ENCODE measurements at places on chromosomes 2 and 18.

DNA sequence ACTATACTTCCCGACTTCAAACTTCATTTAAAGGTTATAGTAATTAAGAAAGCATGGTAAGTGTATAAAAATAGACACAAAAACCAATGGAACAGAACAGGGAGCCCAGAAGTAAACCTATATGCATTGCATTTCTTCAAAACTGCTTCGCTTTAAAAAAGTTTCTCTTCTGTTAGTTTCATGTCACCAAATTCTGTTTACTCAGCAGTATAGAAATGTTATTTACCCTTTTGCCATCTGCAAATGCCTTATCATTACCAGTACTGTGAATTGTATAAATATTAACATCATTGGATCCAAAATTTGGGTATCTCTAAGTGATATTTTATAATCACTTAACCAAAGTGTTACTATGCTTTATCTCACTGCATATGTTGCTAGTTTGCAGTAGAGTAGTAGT, 45.9 kb upstream of the ZNF638 start:
- DNase-seq = no peak

DNA sequence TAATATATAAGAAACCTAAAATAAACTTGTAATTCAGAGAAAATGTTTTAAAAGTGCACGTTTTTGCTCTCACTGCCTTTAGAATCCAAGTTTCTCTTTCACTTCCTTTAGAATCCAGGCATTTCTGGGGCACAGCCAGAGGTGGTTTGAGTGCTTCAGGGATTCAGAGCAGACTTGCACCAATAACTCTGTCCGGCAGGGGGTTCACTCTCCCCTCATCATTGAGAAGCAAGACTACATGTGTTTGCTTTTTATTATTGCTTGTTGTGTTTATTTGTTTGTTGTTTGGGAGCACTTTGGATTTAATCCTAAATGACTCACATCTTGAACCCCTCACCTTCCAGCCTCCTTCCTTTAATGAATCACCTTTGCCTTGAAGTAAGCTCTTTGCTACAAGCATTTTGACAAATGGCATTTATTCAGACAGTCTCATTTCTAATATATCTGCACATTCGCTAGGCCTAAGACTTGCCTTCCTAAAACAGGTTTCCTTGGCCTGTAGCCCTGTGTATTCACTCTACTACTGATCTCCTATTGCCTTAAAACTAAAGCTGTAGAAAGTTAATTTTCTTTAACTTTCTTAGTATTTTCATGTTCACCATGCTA, 233.5 kb upstream of the ATP5MC3 start:
- DNase-seq = no peak

GRCh38 chr2:147623328-147623727, 221.5 kb upstream of the ACVR2A start:
- DNase-seq = no peak

- no peak for DNase-seq
Measured at GRCh38 chr18:10386956-10387355, 67.5 kb upstream of the APCDD1 start.

DNA sequence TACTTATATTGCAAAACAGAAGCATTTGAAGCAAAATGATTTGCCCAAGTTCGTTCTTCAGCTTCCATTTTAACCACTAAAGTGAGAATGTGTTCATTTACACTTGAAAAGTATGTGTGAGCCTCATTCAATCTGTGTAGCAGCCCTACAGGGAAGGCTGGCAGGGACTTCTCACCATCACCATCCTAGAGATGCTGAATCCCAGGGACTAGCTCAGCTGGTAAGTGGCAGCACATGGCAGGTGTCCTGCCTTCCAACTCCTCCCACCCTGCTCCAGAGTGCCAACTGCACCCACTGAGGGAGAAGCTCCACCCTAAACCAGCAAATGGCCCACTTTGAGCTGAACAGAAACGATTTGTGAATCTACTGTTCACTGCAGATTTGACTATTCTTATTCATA, 91.5 kb downstream of the EN1 start:
- DNase-seq = no peak

DNA sequence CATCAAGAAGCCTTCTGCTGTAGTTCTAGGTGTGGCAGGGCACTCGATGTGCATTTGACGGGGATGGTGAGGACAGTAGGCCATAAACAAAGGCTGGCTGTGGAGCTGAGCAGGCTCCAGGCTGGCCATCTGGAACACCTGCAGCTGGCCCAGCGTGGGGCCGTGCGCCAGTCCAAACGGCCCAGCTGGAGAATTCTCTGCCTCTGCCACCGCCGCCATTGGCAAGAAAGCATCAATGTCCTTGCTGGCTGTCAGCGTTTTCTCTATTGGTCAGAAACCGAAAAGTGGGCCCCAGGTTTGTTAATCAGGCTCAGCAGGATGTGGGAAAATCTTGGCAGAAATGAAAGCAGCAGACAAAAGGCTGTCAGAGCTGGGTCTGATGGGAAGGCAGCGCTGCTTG, 24.0 kb upstream of the CTIF start:
- DNase-seq = no peak

DNA sequence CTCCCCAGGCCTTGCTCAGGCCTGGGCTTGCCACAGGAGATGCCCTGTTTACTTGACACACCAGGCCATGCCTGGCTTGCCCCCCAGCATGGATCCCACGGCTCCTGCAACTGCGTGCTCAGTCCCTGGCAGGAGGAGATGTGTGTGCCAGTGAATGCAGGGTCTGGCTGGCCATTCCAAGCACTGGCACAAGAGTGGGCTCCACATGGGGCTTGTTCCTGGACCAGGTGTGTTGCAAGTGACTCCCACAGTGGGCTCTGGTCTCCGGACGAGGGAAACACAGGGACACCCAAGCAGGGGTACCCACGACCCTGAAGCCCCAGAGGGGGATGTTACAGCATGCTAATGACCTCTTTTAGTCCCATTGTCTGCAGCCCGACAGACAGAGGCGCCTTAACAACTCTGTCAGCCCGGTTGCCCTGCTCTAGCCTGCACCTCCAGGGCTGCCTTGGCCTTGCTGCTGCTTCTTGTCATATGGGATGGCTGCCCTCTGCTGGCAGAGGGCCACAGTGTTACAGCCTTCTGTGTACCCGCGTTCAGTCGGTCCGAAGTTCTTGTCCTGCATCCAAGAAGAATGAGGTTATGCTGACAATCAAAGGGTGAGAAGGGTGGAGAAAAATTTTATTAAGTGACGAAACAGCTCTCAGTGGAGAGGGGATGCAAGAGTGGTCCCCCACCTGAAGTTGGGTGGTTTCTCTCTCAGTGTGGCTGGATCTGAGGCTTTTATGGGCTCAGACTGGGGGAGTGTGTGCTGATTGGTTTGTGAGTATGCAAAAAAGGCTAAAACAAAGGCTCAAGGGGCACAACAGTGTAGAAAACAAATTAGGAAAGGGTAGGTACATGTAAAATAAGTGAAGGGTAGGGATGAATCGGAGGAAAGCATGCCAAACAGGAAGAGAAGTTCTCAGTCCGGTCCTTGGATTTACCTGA, 180.4 kb downstream of the MBD5 start:
- DNase-seq = peak; percentile 13

DNA sequence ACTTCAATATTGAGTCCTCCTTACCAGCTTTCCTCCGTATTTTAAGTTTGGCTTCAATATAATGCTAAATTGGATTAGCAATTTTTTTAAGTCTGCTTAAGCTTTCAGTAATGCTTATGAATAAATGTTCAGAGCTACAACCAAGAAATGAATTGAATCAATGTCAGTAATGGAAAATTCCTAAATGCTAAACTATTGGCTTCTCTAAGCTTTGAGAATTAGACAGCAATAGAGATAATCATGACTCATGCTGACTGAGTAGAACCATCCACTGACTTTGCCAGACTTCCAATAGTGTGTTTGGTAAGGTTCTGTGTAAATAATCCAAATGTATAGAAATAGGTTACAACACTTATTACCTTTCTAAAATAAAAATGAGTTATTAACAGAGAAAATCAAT, 8.9 kb upstream of the PDE1A start:
- no peak for DNase-seq

DNA sequence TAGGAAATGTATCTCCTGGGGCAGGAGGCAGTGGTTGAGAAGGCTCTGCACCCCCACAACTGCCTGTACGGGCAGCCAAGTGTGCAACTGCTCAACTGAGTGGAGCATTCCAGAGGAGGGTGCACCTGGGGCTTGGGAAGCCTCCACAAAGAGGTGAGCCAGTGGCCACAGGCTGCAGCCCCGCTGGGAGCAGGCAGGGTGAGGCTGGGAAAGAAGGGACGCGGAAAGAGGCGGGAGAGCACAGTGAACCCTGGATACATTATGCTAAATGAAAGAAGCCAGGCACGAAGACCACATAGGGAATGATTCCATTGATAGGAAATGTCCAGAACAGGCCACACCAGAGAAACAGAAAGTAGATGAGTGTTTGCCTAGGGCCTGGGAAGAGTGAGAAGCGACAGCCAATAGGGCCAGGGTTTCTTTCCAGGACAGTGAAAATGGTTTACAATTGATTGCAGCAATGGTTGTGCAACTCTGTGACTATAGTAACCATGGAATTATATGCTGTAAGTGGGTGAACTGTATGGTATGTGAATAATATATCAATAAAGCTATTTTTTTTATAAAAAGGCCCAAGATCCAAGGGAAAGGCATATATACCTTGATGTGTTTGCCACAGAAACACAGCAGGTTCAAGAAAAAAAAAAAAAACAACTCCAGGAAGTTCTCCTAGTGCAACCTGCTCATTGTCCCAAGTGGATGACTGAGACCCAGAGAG, 82.4 kb downstream of the DDX1 start:
- no peak for DNase-seq

DNA sequence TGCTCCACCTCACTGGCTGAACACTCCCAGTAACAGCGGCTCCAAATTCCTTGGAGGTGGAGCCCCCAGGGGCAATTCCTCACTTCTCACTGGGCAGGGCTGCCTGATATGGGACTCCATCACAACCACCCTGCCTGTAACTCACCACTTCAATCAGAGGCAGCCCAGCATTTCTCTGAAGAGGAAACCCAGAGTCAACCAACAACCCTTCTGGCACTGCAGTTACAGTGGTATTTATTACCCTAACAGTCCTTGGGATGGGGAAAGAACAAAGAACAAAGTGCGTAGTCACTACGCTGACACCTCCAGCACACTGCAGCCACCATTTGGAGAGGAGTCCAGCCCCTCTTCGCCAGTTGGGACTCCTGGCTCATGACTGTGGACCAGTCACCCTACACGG, 85.7 kb upstream of the GALNT13 start:
- no peak for DNase-seq

GRCh38 chr2:2175381-2176090, 155.5 kb downstream of the MYT1L start:
- DNase-seq = no peak

DNA sequence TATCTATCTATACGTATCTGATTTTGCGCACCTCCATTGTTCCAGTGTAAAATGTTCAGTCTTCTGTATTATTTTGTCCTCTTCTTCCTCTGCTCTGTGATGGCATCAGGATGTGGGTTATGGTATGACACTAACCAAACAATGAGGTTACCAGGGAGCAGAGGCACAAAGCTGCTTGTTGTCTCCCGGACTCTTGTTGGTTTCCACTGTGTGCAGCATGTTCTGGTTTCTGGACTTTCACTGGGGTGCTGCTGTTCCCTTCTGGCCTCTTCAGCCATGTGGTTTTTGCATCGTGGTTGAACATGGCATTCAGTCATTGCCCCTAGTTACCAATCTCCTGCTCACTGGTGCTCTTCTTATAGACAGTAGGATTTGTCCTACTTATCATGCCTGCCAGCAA, 665.9 kb downstream of the CBLN2 start:
- no peak for DNase-seq

DNA sequence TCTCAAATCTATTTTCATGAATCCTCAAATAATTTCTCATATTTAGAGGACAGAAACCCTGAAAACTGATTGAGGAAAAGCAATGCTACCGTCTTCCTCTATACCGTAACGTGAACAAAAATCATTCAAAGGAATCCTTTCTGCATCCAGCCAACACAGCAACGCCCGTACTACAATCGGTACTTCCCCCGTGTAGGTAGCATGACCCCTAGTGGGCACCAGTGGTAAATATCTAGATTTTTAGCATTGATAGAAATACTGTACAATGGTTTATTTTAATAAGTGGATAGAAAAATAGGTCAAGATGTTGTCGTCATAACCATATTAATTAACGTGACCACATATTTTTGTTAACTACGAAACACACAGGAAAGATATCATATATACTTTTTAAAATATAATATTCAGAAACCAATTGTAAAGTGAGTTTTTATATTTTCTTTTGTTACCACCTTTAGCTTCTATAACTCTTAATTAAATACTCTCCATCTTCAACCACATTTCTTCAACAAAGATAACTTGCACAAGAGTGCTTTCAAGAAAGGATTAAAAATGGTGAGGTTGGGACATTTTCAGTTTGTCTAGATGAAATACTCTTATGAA, 194.1 kb downstream of the SS18 start:
- no peak for DNase-seq

- no peak for DNase-seq
Measured at GRCh38 chr2:19664646-19665045, 237.1 kb downstream of the TTC32 start.

GRCh38 chr2:42429352-42429751, 64.4 kb downstream of the KCNG3 start:
- DNase-seq = no peak

- DNase-seq = no peak
Measured at GRCh38 chr2:160334028-160334741, 134.1 kb upstream of the ITGB6 start.

DNA sequence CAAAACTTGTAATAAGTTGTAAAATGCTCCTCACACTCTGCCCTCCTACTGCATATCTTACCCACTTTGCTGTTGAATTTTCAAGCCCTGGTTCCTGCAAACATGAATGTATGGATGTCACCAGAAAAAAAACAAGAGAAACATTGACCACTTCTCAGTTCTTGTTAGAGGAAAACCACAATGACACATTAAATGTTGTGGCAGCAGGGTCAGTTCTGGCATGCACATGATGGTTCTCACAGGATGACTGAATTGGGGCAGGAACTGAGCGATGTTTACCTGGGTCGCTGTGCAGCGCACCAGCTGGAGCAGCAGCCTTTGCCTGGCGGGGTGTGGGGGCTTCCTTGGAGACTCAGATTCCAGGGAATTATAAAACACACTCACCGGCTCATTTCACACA, 14.0 kb upstream of the PRKCE start:
- DNase-seq = no peak

GRCh38 chr2:228768818-228769217, 502.3 kb downstream of the PID1 start:
- no peak for DNase-seq

GRCh38 chr2:144213797-144214196, 306.1 kb downstream of the ZEB2 start:
- DNase-seq = no peak

GRCh38 chr2:220320326-220320725, 692.9 kb downstream of the SLC4A3 start:
- no peak for DNase-seq

- DNase-seq = no peak
Measured at GRCh38 chr2:161030260-161031063, 129.8 kb upstream of the TANK start.

- no peak for DNase-seq
Measured at GRCh38 chr2:142462306-142462705, 331.5 kb upstream of the LRP1B start.

DNA sequence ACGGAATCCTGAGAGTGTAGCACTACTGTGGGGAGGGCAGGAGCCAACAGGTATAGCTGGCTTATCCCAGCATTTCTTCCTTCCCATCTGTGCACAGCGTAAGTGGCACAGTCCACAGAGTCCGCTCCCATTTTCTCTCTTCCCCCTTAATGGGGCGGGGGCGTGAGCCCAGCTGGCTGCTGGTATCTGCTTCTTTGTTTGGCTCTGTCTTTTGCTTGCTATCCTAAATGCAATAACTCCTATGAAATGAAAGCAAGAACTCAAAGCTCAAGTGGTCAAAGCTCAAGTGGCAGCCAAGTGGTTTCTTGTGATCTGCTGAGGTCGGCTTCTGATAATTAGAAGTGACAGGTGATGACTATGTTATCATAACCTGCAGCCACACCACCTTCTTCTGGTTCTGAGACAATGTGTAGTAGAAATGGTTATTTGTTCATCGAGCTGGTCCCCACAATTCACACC, 192.7 kb downstream of the PLCL1 start:
- no peak for DNase-seq
